Islet precursor cell (in vitro differentiated cells): ENCODE measurements at places on chromosomes 4 and X.
A peak's percentile ranks its signal among the peaks of the same experiment; 100 is the strongest.

GRCh38 chr4:49032440-49033161 is 46.5 kb downstream of the CWH43 start:
- no peak for DNase-seq

DNA sequence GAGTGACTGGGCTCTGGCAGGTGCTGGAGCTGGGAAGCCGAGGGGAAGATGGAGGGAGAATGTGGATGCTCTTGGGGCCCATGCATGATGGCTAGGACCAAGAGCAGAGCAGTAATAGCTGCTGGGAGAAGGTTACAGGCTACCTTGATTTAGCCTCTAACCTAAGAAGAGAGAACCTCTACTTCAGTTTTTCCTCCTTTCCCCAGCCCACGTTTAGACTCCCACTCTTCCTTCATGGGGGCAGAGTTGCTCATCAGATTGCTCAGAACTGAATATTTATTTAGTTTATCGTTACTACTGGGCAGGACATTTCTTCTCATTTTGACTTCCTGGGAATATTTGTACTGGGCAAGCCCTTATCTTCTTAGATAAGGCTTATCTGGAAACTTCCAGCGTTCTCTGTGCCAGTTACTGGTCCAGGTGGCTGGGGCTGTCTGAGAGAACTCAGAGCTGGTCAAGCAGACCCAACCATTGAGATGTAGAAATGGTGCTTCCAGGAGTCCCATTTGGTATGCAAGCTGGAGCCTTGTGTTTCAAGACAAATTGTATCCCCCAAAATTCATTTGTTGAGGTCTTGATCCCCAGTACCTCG is 442.9 kb upstream of the BOD1L1 start:
- DNase-seq, result no peak

DNA sequence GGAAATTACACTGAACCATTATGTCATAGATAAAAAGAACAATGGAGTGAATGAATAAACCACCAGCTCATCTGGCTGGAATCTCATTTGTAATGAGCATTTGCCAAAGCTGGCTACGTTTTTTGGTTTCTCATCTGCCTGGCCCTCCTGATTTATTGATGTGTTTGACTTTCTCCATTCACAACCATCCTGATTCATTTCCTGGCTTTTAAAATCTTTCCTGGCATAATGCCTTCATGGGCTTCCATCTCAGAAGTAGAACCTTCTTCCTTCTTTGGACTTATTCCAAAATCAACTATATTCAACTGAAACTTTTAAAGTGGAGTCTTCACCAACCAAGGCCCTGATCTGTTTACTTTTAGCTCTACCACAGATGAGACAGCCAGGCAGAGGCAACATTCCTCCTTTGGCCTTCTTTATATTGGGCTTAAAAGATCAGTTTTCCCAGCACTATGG is 36.0 kb upstream of the ARSJ start:
- DNase-seq, result no peak

DNA sequence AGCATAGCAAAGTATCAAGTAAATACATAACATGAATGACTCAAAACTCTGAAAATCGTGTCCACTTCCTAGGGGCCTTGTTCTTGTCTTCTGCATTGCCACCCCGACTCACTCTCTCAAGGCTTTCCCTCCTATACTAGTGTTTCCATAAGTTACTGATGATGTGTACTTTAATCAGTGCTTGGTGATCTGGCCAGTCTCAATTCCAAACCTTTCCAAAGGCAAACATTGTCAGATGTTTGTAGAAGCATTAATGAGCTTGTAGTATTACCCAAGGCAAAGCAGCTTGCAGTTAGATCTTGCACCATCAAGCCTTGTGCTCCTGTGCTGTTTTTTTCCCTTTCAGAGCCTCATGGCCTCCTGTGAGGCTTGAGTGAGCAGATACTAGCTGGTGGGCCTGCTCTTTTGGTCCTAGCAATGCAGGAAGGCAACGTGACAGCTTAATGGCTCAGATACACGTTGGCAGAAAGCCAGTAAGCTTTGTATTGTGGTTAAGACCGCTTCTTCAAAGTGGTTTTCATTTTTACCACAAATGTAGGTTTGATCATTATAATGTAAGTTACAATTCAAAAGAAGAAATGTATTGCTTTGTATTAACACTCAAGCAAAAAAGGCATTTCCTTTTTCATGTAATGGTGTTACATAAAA is 51.8 kb downstream of the RBPJ start:
- no peak for DNase-seq

GRCh38 chrX:114500622-114501021 is 83.3 kb upstream of the HTR2C start:
- DNase-seq, result no peak

GRCh38 chrX:80876877-80877276 is 67.2 kb upstream of the BRWD3 start:
- no peak for DNase-seq

GRCh38 chr4:14410516-14410915 is 591.8 kb upstream of the CPEB2 start:
- no peak for DNase-seq

GRCh38 chr4:181219783-181220416 is 1023.3 kb upstream of the TENM3 start:
- no peak for DNase-seq

- peak; percentile 72 for DNase-seq
Measured at GRCh38 chr4:175671491-175671934, 140.6 kb downstream of the GPM6A start.

DNA sequence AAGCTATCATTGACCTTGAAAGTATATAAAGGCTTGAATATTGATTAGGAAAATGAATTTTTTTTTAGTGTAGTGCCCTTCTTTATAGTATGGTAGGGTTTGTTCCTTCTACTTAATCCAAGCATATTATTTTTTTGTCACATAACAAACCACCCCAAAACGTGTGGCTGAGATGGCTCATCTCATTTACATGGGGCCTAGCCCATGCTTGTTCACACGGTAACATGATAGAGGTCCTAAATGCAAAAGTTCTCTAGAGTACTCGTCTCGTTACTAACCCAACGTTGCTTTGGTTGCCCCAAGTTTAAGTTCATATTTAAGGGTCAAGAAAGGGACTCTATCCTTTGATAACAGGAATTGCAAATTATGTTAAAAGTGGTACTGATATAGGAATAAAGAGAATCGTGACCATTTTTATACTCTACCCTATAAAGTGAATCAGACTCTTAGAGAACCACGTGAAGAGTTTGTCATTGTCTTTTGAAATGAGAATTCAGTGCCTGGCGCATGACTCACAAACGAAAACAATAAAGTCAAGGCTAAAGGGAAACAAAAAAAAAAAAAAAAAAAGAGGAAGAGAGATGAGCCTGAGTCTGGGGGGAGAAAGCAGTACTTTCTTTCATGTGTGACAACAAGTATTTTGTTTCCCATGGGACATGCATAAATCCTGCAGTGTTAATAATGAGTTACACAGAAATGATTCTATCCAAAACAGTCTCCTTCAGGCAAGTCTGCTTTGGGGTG is 402.8 kb upstream of the NWD2 start:
- DNase-seq, result no peak

- no peak for DNase-seq
Measured at GRCh38 chrX:261919-262352, 19.2 kb upstream of the PLCXD1 start.

GRCh38 chr4:81740487-81740886 is 268.8 kb upstream of the RASGEF1B start:
- no peak for DNase-seq

DNA sequence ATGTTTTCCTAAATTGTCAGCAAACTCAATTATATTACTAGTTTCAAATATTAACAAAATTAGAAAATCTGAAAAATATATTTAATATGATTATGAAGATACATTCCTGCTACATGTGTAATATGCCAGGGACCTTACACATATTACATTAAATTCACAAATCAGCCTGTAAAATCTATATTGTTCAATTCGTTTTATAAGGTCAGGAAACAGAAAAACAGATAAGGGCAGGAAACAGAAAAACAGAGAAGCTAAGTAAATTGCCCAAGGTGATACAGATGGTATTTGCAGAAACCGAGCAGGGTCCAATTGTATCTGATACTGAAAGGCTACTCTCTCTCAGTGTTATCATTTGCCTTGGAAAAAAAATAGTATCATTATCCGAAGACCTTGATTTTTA is 739.0 kb downstream of the DMD start:
- no peak for DNase-seq

DNA sequence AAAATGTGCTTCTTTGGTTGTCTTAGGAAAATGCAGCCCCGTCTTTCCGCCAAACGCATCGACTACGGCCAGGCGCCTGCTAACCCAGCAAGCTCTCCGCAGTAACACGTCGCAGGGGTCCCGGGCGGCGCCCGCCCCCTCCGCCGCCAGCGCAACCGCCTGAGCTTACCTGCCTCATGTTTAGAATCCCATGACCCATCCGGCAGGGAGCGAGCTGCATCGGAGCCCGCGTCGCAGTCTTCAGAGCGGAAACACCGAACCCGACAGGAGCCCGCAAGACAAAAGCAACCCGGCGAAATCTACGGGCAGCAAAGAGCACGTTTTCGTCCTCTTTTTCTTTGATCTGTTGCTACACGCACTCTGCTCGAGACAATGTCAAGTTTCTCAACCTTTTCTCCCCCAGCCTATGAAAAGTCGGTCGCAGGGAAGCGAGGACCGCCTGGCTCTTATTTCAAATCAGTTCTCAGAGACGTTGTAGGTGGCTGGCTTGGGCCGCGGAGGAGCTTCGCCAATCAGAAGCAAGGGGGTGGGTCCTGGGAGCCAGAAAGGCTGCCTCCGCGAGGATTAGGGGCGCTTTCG is at the start of gene MID1:
Gene MID1 (minus strand): TSS at position 465 of the 579 bp plus-strand sequence. CDS start 53,038 bp downstream, outside the sequence.
- DNase-seq, result peak; percentile 89

DNA sequence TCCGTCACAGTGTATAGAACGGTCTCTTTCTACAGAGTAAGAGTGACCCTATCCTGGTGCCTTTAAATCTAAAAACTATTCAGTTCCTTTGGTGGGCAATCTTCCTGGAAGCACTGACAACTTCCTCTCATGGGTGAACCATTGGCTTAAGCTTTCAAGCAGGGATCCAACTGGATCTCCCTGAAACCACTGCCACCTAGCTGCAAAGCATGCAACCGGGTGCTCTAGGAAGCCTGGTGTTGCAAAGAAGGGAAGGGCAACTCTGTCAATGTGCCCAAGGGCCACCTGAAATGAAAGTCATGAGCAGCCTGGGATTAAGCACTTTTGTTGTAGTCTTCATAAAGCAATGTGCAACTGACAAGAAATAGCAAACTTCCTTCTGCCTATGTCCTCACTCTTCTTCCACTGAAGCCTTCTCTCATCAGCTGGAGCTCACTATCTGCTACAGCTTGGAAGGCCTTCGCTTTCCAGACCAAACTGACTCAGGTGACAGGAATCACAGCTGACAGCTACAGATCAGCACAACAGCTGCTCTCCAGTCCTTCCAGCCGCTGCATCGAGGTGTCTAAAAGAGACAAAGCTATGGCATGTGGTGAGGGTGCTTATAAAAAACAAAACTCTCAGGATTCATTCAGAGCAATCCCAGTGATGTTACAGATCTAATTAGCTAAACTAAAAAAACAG is 46.1 kb downstream of the SETD7 start:
- DNase-seq, result no peak

GRCh38 chrX:97682991-97683840 is 799.5 kb downstream of the RPA4 start:
- no peak for DNase-seq

GRCh38 chr4:128461291-128462102 is 173.9 kb upstream of the PGRMC2 start:
- peak; percentile 89 for DNase-seq

DNA sequence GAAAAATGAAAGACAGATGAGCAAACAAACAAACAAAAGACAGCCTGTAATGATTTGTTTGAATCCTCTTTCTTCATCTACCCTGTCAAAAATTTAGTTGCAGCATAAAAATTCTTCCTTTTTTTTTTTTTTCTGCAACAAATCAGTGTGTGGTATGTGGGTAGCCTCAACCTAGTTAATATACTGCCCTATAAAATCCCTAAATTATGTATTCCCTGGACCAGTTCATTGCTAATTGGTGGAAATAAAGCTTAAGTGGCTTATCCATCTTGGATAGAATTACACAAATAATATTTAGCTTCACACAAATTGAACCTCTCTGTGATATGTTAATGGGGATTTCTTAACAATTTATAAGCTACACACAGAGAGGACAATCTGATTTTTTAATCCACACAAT is 208.4 kb downstream of the NDST4 start:
- no peak for DNase-seq

- no peak for DNase-seq
Measured at GRCh38 chrX:56026815-56027214, 205.3 kb upstream of the KLF8 start.
